ENCODE measurements at places on chromosomes 12 and 14.
A peak's percentile ranks its signal among the peaks of the same experiment; 100 is the strongest.

DNA sequence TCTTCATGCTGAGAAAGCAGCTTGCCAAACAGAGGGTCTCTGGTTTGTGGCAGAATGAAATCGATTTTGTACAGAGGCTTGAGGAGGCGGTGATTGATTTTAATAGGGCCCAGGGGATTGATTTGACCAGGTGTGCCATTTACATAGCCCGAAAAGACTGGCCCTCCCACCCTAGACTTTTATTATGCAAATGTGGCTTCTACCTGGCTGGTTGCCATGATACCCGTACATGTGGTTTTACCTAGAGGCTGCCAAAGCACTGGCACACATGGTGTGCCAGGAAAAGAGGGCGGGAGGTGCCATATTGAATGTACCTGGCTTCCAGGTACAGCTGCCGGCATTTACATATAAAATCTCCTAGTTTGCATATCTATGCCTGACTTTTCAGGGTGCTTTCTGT, 18.0 kb upstream of the GUCY2C start:
- no peak for DNase-seq

DNA sequence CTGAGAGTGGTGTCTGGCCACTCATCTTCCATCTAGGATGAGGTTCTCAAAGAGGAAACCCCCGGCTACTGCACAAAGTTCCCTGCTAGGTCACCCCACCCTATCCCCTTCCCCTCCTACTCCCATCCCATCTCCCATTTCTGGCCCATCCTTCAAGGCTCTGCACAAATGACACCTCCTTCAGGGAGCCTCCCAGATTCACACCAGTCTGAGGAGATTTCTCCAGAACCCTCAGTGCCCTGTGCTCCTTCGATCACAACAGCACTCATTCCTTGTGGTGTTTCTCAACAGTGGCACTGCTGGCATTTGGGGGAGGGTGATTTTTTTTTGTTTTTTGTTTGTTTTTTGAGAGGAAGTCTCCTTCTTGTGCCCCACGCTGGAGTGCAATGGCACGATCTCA, 2.9 kb downstream of the CAMKK2 start:
- DNase-seq: no peak

GRCh38 chr12:24909667-24910066, 39.2 kb downstream of the BCAT1 start:
- DNase-seq: peak; percentile 56

DNA sequence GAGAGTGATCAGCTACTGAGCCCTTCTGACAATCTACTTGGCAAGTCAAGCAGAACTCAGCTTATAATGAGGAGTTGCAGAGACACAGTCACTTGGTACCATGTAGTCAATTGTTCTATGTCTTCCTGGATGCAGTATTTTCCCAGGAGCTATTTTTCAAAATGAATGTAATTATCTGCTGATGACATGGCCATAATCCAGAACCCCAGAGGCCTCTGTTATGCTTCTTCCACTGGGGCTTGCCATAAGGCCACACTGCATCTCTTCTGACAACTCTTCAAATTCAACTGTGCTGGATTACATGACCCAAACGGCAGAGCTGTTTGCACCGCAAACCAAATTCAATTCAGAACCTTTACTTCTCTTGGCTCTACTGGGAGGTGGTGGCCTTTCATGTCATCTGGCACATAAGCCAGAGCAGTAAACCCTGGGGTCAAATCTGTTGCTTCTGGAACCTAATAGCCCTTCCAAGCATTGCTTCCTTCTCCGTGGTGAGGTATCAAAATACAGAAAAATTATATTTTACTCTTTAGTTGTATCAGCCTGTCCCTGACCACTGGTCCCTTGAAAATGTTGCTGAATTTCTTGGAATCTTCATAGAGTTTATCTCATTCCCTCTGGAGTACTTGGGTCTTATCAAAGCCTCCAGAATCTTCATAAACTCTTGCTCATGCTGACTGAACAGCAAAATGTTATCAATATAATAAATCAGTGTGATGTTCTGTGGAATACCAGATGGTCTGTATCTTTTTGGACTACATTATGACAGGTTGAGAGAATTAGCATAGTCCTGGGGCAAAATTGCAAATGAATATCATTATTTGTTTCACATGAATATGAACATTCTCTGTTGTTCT, 79.4 kb upstream of the DCN start:
- DNase-seq: no peak

GRCh38 chr14:76755610-76756370, 5.5 kb upstream of the VASH1 start:
- no peak for DNase-seq

- peak; percentile 84 for DNase-seq
These were observed 235.2 kb downstream of the PCNX1 start for GRCh38 chr14:71142375-71143038.

All from GM03348 (cell line).